NCI-H187 (cell line): ENCODE measurements at places on chromosomes 6 and 20.

DNA sequence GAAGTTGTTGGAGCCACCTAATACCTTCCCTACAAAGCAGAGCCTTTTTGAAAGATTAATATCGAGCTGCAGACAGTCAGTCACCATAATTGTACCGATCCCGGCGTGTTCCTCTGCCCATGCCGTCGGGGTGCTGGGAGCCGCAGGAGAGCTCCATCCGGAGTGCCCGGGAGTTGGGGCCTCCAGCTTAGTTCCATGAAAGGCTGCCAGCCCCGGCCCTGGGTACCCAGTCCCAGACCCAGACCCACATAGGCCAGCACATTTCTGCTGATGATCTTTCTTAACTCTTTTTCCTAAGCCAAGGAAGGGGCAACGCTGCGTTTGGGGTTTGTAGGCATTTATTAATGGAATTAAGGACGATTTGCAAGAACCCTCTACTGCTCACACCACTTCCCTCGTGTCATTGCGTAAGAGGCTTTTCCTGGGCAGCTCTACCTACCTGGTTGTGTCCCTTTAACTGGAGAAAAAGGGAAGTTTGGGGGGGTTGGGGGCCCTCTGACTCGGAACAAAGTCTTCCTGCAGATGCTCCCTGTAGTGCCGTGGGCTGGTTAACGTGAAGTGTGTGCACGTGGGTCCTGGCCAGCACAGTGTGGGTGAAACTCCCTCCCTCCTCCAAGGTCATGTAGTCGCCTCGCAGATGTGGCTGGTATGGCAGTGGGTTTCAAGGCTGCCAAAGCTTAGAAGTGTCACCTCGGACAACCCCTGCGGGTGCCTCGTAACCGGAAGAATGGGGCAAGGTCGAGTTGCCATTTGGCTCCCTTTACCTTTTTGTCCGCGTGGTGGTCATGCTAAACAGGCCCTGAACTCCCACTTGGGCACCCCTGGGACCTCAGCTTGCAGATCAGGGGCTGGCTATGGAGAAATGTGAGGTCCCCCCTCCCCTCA lies 54.3 kb upstream of the APCDD1L start:
- DNase-seq, result no peak

- DNase-seq, result no peak
Measured at GRCh38 chr6:53309901-53310300, 38.8 kb downstream of the ELOVL5 start.

DNA sequence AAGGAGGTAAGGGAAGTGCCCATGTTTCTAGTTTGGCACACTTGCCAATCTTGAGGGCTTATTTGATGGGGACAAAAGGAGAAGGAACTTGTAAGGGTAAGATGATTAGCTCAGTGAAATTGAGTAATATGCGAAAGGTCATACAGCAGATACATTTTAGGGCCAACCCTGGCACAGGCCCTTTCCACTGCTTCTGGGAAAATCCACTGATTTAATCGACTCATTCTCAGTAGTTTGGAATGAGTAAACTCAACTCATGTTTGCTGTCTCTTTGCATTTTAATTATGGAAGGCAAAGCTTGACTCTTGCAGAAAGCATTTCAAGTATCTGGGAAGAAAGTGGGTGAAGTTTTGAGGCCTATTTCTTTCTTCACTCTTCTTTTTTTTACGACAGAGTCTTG lies 20.0 kb downstream of the PHF20 start:
- no peak for DNase-seq

DNA sequence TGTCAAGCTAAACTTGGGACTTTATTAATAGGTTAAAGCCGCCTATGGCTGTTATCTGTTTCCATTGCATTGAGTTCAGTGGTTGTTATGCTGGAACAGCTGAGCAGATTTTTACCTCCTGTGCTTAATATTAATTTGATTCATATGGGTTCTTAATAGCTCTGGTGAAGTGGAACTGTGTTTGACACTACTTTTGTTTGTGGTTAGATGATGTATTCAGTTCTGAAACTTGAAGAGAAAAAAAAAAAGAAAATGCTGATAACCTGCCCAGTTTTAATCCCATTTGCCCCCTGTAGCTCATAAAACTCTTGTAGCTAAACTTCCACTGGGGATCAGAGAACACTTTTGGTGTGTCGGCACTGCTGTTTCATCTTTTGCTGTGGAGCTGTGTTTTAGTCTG lies 117.8 kb downstream of the ZDHHC14 start:
- DNase-seq, result no peak

DNA sequence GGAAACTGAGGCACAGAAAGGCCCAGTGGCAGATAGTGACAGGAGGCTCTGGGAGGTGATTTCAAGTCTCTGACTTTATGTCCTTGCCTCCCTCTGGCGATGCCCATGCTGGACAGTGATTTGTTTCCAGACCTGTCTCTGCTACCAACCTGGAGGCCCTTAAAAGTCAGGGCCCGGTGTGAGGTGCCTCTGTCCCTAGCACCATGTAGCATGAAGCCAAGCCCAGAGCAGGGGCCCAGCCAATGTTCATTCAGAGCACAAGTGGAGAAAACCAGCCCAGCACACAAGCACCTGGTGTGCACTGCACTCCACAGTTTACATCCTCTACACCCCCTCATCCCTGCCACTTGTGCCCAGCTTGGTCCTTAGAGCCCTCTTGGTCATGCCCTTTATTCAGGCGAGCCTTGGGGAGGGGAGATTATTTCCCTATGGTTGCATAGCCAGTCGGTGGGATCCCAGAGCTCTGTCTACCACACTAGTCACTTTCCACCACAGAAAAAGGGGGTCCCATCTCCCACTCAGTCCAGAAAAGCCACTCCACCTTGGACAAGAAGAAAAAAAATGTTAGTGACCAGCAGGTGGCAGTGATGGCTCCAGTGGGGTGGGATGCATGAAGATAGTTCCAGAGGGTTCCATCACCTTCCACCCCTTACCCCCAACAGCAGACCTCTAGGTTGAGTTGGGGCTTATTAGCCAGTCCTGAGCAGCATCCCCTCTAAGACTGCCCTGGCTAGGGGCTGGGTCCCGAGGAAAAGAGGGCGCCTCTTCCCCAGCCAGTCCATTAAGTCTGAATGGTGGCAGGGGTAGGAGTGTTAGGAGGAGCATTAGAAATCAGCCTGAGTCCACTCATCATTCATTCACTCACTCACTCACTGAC lies 30.9 kb downstream of the KIAA1755 start:
- DNase-seq, result no peak

DNA sequence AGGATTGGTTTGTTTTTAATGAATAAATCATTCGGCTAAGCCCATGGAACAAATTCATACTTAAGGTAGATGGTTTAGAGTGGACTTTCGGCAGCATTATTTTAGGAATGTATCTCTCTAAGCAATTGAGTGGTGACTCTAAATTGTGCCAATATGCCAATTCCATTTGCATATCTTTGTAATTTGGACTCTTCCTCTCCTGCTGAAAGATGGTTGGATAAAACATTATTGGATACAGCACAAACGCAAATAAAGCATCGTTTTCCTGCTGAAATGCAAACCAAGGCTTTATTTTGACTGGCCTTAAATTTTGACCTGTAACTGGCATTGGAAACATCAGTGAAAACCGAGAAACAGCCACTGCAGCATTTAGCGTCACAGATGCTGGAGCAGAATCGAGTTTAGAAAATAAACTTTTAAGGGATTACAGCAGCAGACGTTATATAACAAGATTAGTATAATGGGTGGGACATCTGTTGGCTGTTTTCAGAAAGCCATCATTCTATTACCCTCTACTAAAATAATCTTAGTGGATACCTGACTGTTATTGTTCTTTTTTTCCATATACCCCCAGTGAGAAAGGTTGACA lies 726.0 kb downstream of the KIF16B start:
- no peak for DNase-seq

DNA sequence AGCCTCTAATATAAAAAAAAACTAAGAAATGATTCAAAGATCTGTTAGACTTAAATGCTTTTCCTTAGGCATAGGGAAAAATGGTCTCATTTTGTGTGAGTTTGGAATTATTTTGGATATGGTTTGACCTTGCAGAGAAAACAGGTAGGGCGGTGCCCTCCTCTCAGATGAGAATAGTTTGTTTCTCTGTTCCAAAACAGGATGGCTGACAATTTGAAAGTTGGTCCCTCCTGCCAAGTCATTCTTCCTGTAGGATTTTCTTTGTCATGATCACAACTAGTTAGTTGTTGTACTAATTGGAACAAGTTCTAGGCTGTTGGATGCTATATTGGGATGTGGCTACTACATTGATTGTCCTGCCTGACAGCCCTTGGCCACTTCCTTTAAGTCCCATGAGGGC lies 108.6 kb downstream of the BCKDHB start:
- no peak for DNase-seq

- no peak for DNase-seq
Measured at GRCh38 chr6:120564779-120565178, 769.5 kb downstream of the TBC1D32 start.

DNA sequence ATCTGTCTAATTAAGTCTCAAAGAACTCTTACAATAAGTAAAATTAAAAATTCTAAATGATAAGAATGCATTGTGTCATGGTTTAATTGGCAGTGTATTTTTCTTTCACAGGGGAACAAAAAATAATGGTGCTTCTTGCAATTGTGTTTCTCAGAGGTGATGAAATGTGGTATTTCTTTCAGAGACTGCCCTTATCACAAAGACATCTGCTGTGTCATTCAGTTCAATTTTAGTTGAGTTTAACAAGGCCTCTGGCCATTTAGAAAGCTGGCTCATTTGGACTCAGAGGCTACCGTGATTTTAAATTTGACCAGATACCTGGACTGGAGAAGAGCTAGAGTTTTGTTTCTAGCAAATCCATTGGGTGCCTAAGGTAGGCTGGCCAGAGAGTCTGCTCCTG lies 23.6 kb upstream of the ZNF831 start:
- no peak for DNase-seq

DNA sequence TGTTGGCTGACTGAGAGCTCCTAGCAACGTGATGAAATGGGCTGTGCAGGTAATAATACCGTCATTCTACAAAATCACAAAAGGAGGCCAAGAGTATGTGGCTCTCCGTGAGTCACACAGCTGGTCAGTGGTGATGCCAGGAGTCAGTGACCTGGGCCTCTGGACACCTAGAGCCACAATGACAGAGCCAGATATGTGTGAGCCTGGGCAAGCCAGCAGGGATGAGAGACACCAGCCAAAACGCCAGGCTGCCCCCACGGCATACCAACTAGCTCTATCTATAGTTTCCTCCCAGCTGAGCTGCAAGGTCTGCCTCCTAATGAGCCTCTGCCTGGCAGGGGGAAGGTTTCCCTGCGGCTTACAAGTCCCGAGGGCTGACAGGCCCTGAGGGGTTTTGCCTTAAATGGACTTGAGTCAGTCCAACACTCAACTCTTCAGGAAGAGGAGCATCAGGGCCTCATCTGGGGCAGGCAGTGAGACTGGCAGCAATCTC lies 70.0 kb downstream of the CPNE5 start:
- no peak for DNase-seq

GRCh38 chr6:26152226-26153101 lies 65.2 kb downstream of the HFE start:
- no peak for DNase-seq

DNA sequence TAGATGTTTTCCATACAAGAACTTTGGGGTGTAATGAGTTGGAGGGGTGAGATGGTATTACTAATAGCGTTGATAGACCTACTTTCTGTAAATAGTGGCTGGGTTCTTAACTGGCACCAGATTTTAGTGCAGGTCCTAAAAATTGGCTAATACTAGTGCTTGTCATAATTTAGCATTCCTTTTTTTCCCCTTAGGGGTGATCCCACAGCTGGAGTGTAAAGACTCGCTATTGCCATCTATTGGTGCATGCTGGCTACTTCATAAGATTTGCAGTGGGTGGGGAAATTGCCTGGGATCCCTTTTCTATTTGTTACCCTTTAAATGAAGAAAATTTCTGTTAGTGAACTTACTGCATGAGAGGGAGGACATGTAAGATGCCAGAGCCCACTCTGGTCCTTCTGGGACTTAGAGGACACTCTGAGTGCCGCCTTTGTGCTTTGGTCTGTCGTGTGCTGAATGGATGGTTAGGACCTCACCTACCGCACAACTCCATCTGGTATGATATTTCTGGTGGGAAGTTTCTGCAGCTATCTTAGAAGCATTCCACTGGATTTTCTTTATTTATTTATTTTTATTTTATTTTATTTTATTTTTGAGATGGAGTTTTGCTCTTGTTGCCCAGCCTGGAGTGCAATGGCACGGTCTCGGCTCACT lies 195.5 kb downstream of the JARID2 start:
- DNase-seq, result peak; percentile 22

GRCh38 chr20:35062478-35062877 lies 30.1 kb downstream of the TRPC4AP start:
- DNase-seq, result no peak

GRCh38 chr6:27111743-27112142 lies 135.8 kb upstream of the PRSS16 start:
- no peak for DNase-seq

DNA sequence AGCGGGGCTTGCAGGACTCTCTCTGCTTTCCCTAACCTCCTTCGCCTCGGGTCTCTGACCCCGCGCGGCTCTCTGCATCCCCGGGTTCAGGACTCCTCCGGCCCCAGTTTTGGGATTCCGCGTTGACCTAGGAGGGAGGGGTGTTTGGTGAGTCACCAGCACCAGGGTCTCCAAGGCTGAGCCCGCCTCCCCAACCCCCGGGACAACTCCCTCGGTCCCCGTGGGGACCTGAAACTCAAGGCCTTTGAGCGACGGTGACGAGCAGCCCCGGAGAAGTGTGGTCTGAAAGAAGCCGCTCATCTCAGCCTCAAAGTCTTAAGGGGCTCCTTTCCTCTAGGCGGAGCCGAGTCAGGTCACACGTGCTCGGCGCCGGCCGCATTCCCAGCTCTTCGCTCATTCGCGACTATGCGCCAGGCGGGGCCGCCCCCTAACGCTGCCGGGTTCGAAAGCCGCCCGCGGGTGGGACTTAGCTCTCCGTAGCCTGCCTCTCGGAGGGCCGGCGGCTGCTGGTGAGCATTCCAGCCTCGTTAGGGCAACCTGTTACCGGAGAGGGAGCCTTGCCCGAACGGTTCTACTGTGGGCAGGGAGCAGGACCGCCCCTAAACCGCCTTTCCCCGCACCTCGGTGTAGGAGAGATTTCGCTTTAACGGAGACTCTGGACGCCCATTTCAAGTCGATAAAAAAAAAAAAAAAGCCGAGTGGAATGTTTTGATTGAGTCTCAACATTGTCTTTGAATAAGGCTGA lies 3.0 kb upstream of the PRDM13 start:
- DNase-seq, result no peak

GRCh38 chr6:159312206-159312605 lies 143.0 kb downstream of the FNDC1 start:
- no peak for DNase-seq

- DNase-seq, result no peak
Measured at GRCh38 chr6:37897321-37897720, 77.8 kb downstream of the ZFAND3 start.

DNA sequence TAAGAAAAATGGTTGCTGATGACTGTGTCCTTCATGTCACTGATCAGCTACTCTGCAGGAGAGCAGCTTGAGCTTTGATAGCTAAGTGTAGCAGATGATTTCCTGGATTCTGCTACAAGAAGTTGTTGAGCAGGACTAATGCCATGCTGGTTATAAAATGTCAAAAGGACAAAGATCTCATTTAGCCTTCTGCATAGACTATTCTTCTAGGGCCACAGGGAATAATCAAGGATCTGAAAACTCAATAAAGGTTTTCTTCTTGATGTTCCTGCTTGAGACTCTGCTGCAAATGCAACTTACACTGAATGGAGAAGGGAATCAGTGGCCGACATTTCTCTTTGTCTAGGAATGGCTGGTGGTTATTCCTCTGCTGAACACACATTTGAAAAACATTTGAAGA lies 360.3 kb upstream of the PTCHD4 start:
- DNase-seq, result no peak

- DNase-seq, result no peak
Measured at GRCh38 chr6:170385506-170385905, 78.9 kb downstream of the FAM120B start.
